ENCODE measurements at places on chromosomes 13 and 19.

DNA sequence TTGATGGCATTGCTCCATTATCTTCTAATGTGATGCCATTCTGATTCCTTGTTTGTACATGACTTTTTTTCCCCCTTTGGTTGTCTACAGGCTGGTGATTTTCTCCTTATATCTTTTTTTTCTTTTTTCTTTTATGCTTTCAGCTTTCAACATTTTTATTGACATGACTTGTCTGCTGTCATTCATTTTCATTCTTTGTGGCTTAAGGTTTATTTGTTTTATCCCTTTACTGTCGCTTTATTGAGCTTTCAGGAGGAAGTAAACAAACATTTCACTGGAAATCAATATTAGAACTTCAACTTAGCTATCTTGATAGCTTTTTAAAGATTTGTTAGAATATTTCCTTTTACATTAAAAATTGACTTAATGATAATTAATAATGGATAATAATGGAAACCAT, 9.7 kb downstream of the ITM2B start:
- DNase-seq, result no peak

- no peak for DNase-seq
Measured at GRCh38 chr13:99636306-99636705, 135.0 kb downstream of the TM9SF2 start.

GRCh38 chr13:84659359-84659661, 777.0 kb upstream of the SLITRK1 start:
- no peak for DNase-seq

GRCh38 chr19:30335306-30335886, 36.8 kb upstream of the ZNF536 start:
- no peak for DNase-seq

DNA sequence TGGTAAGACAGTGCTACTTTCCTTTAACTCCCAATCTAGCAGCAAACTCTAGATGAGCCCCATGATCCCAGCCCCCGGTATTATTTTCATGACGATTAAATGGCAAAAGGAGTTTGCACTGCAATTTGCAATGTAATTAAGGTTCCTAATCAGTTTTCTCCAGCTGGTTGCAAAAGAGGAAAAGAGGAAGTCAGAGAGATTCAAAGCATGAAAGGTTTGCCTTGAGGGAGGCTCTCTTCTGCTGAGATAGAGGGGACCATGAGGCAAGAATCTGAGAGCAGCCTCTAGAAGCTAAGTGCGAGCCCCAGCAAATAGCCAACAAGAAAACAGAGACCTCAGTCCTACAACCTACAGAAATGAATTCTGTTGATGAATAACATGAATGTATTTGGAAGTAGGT, 527.1 kb downstream of the UQCRFS1 start:
- DNase-seq, result no peak

- no peak for DNase-seq
Measured at GRCh38 chr13:77523834-77524728, 11.4 kb upstream of the SCEL start.

- no peak for DNase-seq
Measured at GRCh38 chr13:29324601-29325000, 270.9 kb downstream of the SLC7A1 start.
